ENCODE measurements at places on chromosomes 5 and 9.

- DNase-seq = no peak
These were observed 178.2 kb upstream of the GDNF start for GRCh38 chr5:38018016-38018415.

- DNase-seq = no peak
These were observed 455.8 kb upstream of the PTGER4 start for GRCh38 chr5:40223884-40224402.

GRCh38 chr9:36438536-36439236, 38.6 kb upstream of the RNF38 start:
- no peak for DNase-seq

DNA sequence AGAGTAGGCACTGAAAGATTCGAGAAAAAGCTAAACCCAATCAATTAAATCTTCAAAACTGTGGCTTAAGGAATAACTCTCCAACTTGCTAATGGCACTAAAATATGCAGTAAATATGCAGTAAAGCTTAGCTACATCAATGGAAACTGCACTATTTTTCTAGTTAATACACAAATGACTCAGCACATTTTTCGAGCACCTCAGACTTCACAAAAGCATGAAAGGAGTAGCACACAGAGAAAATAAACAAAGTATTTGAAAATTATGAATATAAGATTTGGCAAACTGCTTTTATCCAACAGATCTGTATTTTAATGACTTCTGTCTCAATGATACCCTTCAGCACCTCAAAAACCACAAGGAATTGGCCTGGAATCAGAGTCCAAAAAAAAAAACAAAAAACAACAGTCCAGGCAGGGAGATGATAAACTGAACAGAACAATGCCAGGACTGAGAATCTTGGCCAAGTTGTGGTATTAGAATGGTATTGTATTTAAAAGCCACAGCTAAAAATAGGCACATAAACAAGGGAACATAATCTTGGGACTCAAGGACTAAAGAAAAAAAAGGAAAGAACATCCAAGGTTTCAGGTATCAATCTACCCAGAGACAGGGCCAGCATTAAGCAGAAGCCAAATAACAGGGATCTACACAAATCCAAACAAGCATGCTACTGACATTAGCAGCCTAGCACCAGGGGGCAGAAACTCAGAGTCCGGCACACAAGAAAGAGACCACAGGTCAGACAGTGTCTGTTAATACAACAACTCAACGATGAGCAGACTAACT, 21.4 kb downstream of the TMEM245 start:
- no peak for DNase-seq

GRCh38 chr5:132086277-132086794, 12.7 kb downstream of the CSF2 start:
- no peak for DNase-seq

DNA sequence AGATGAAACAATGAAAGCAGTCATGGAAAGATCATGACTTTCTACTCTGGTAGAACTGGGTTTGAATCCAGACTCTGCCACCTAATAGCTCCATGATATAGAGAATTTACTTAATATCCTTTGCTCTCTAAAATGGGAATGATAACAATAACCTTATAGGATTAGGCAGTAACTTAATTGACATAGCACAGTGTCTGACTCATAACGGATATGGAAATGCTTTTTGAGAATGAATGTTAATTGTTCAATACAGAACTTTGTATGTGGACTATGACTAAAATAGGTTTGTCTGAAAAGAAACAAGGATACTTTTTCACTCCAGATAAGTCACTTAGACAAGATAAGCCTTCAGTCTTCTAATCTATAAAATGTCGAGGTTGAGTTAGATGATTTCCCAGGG, 330.7 kb downstream of the PTPRD start:
- no peak for DNase-seq

GRCh38 chr5:39639618-39640089, 214.9 kb upstream of the DAB2 start:
- DNase-seq = no peak

All from stimulated activated CD4-positive, alpha-beta T cell treated with anti-CD3 and anti-CD28 coated beads, Interleukin-15, amount 100 ng/mL, for 1 hour (primary cell).